Nephron progenitor cell (in vitro differentiated cells): ENCODE measurements at places on chromosomes 13 and 19.

GRCh38 chr13:31807090-31807541, 67.8 kb downstream of the RXFP2 start:
- DNase-seq, result no peak

DNA sequence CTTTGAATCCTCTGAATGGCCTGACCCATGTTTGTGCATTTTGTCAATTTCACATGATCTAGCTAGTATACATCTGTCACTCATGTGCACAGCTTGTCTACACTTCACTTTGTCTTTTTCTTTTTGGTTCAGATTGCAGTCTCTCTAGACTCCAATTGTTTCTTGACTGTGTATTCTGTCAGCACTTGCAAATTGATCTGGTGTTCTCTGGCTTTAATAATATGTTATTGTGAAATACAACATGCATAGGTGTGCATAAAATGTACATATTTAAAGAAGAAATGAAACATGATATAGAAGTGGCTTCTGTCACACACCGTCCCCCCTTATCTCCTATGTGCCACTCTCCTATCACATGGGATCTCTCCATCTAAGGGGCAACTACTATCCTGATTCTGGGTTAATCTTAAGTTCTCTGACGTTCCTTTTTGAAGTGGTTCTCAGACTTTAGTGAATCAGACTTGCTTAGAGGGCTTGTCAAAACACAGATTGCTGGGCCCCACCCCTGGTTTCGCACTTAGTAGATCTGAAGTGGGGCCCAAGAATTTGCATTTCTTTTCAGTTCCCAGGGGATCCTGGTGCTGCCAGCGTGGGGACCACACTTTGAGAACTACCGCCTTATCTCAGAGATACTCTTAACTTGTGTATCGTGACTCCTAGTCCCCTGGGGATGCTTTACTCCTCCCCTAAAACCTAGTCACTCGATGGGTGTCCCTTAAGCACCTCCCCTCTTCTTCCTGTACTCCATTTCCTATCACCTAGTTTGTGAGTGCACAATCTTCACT, 5.8 kb downstream of the KRTDAP start:
- no peak for DNase-seq

- no peak for DNase-seq
These were observed 38.7 kb upstream of the TPM4 start for GRCh38 chr19:16037424-16038195.

DNA sequence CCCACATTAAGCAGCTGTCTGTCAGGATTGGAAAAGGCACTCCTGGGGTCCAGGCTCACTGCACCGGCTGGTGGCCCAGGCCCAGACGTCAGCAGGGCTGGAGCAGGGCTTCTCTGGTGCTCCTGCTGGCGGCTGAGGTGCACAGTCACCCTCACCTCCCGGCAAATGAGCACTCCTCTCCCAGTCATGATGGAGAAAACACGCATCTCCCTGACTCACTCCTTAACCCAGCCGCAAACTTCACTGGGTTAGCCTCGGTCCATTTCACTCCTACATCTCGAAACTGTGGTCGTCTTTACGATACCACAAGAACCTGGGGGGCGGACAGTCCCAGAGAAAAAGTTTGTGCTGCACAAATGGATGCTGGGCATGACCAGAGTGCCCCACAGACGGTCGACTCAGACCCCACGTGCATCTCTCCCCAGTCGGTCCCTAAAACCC, 3.3 kb upstream of the RASA3 start:
- no peak for DNase-seq
